Ammon's horn (tissue), 1 donor: ENCODE measurements at places on chromosomes 12 and 14.

GRCh38 chr14:59101476-59101875, 87.0 kb upstream of the DAAM1 start:
- DNase-seq = no peak

- no peak for DNase-seq
Measured at GRCh38 chr14:100640471-100641273, 53.5 kb upstream of the BEGAIN start.

DNA sequence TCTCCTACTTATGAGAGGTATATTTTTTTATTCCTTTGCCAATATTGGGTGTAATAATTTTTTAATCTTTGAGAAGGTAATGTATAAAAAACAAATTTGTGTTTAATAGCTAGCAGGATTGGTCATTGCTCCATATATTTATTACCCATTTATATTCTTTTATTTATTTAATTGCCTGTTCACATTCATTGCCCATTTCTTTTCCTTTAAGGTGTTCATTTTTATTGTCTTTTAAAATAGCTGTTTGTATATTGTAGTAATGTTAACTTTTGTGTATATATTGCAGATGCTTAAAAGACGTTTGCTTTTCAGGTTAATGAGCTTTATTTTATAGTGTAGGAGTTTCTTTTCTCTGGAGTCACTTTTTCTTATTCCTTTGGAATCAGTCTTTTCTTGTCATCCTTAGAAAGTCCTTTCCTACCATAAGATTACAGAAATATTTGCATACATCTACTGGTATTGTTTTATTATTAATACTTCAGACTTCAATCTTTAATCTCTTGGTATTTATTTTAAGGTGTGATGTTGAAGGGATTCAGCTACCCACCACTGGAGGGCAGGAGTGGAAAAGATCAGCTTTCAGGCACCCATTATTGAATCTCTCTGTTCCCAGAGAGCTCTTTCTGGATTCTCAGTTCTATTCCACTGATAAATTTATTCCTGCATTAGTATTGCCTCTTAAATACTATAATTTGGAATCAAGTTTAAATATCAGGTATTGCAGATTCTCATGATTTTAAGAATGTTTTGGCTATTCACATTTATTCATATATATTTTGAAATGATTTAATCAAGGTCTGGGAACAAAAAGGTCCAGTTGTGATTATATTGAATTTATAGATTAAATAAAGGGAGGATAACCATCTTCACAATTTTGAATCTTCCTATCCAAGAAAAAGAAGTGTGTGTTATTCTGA, 17.3 kb downstream of the PPM1A start:
- DNase-seq = no peak

- DNase-seq = no peak
Measured at GRCh38 chr12:22729957-22730443, 105.0 kb downstream of the ETNK1 start.

- DNase-seq = peak; percentile 15
Measured at GRCh38 chr14:89924268-89924667, 30.3 kb downstream of the EFCAB11 start.

GRCh38 chr14:65333943-65334687, 78.4 kb upstream of the FUT8 start:
- no peak for DNase-seq

- DNase-seq = no peak
Measured at GRCh38 chr12:102776041-102776440, 141.0 kb downstream of the PAH start.

- DNase-seq = no peak
Measured at GRCh38 chr12:65282840-65283239, 4.4 kb downstream of the MSRB3 start.

DNA sequence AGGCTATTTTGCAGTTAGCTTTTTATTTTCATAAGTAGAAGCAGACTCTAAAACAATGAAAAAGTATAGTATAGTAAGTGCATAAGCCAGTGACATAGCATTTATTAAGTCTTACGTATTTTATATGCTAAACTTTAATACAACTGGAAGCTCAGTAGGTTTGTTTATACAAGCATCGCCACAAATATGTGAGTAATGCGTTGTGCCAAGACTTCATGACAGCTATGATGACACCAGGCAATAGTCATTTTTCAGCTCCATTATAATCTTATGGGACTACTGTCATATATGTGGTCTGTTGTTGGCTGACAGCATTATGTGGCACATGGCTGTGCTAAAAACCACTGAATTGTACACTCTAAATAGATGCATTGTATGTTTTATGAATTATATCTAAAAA, 40.3 kb downstream of the SLC38A2 start:
- DNase-seq = no peak

GRCh38 chr14:71142375-71143038, 235.2 kb downstream of the PCNX1 start:
- DNase-seq = no peak

- DNase-seq = no peak
Measured at GRCh38 chr14:102239231-102239630, 65.7 kb downstream of the MOK start.

DNA sequence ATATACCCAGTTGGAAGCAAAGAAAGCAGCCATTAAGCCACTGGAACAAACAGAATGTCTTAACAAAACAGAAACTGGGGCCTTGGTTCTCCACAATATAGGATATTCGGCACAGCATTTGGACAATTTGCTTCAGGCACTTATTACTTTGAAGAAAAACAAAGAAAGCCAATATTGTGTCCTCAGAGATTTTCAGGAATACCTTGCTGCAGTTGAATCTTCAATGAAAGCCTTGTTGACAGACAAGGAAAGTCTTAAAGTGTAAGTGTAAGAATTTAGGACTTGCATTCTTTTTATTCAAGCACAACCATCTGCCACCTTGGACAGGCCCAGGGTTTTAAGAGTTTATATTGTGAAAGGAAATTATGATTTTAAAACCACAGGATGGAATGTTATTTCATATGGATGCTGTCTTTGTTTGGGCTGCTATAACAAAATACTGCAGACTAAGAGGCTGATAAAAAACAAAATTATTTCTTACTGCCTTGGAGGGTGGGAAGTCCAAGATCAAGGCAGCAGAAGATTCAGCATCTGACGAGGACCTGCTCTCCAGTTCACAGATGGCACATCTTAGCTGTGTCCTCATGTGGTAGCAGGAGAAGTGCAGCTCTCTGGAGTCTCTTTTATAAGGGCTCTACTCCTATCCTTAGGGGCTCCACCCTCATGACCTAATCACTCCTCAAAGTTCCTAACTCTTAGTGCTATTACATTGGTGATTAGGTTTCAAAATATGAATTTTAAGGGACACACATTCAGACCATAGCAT, 197.0 kb downstream of the SYNE2 start:
- DNase-seq = no peak

GRCh38 chr12:63206909-63207308, 55.9 kb upstream of the AVPR1A start:
- DNase-seq = no peak

DNA sequence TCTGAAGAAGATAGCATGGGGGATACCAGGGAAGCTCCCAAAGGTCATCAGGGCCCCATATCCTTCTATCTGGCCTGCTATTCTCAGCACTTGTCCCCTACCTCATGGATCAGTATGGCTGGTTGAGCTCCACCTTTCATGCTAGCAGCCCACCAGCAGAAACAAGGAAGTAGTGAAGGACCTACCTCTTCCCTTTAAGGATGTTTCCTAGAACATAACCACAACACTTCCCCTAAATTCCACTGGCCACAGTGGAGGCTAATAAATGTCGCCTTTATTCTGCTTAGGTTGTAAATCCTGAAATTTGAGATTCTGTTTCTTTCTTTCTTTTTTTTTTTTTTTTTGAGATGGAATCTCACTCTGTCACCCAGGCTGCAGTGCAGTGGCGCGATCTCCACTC, 128.6 kb upstream of the PARP11 start:
- DNase-seq = no peak

- no peak for DNase-seq
Measured at GRCh38 chr12:25365340-25365730, 114.6 kb upstream of the KRAS start.

GRCh38 chr12:116293687-116294453, 16.4 kb upstream of the MED13L start:
- no peak for DNase-seq

- DNase-seq = no peak
Measured at GRCh38 chr14:50978888-50979287, 34.6 kb upstream of the PYGL start.

- no peak for DNase-seq
Measured at GRCh38 chr12:105804591-105805265, 334.0 kb downstream of the NUAK1 start.

DNA sequence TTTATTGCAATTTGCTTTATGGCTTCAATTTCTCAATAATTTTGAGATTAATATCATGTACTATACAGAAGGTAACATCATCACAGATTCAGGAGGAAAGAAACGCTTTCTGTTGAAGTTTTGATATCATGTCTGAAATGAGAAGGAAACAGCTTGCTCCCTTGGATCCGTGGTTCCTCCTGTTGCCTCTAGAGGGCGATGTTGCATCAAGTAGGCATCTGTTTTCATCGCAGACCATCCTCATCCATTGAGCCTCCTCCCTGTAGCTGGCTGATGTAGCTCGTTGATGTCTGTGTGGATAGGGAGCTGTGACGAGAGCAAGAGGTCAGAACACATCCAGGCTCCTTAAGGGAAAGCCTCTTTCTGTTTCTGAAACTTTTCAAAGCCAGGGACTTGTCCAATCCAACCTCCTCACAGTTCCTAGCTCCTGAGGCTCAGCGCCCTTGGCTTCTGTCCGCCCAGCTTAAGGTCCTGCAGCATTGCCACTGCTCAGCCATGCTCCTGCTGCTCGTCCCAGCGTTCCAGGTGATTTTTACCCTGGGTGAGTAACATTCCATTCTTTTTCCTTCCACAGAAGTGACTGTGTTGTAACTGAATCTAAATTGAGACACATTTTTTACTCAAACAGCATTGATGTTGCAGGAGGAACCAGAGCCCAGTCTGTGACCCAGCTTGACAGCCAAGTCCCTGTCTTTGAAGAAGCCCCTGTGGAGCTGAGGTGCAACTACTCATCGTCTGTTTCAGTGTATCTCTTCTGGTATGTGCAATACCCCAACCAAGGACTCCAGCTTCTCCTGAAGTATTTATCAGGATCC, 304.8 kb upstream of the OR4E1 start:
- peak; percentile 22 for DNase-seq

- DNase-seq = no peak
Measured at GRCh38 chr12:57215668-57216013, 953 bp upstream of the NXPH4 start.

DNA sequence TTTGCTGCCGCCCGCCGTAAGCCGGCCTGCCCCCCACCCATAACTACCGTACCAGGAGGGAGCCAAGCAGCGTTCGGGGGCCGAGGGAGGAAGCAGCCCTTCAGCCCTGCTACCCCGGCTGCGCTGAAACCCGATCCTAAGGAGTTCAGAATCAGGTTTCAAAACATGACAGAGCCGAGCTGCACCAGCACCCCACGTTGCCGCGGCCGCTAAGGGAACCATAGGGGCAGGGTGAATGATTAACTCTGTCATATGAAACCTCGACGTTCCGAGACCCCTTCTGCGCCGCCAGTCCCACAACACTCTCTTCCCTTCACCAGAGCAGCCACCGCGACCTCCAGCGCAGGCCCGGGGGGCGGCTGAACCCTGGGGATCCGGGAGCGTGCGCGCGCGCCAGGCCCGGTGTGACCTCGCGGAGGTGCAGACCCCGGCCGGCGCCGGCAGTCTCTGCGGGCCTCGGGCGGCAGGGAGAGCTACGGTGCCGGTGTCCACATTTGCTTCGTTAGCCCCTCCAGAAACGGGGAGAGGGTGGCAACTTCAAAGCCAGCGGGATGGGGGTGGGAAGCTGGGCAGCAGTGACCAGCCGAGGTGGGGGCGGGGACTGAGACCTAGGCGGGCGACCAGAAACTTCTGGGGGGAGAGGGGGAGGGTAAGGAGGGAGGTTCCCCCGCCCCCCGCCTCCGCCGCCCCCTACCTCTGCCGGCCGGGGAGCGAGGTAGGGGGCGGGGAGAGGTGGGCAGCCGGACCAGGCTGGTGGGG, 1.6 kb downstream of the SIX4 start:
- DNase-seq = peak; percentile 3

DNA sequence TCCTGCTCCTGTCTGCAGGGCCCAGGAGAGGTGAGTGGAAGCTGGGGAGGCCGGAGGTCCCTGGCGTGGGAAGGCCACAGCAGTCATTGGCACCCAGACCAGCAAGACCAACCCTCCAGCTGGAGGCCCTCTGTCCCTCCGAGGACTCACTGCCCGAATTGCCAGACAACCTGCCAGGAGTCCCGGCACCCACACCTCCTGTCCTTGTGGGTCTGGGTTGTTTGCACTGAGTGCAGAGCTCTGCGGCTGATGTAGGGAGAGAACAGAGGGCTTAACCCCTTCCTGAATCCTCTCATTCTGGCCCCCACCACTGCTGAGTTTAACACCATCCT, 204.9 kb downstream of the KIF26A start:
- no peak for DNase-seq

- DNase-seq = no peak
Measured at GRCh38 chr12:122282061-122282460, 15.8 kb upstream of the VPS33A start.
